ENCODE measurements at places on chromosomes 2 and 18.
A peak's percentile ranks its signal among the peaks of the same experiment; 100 is the strongest.

DNA sequence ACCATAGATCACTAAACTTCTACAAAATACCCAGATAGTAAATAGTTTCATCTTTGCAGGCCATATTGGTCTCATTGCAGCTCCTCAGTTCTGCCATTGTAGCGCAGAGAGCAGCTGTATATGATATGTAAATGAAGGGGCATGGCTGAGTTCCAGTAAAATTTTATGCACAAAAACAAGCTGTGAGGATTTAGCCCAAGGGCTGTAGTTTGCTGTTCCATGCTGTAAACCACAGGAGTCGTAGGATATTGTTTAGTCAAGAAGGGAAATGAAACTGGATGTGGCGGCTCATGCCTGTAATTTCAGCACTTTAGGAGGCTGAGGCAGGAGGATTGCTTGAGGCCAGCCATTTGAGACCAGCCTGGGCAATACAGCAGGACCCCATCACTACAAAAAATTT lies 83.0 kb downstream of the MGAT5 start:
- no peak for DNase-seq

DNA sequence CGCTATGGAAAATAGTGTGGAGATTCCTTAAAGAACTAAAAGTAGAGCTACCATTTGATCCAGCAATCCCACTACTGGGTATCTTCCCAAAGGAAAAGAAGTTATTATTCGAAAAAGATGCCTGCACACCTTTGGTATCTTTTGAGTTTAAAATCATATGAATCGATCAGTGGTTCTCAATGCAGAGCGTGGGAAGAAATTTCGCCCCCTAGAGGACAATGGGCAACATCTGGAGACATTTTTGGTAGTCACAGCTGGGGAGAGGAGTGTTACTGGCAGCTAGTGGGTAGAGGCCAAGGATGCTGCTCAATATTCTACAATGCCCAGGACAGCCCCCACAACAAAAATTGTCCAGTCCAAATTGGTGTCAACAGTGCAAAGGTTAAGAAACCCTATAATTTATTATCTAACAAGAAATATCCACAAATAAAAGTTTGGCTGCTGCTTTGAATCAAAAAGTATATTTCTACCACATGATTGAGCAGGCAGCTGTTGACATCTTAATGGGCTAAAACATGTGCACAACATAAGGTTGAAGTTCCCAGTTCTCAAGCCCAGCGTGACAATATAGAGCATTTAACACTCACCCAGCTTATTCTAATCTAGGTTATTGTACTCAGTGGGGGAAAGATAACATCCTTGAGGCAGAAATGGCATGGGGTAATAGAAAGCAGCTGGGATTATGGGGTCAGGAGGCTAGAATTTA lies 425.7 kb downstream of the LRATD1 start:
- no peak for DNase-seq

DNA sequence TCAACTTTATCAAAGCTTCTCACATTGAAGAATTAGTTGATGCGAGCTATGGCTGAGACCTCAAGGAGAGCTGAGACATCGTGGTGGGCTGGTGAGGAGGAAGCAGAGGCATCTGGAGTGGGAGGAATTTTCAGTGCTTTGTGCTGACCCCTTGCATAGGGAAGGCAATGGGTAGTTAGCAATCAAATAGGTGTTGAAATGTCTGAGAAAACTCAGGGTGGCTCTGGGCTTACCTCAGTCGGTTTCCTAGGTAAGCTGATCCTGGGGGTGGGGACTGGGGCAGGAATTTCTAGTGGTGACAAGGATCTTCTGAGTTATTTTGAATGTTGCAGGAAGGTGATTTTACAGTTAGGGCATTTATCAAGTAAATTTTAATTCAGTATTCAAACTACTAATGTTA lies 20.7 kb upstream of the DPP10 start:
- no peak for DNase-seq

DNA sequence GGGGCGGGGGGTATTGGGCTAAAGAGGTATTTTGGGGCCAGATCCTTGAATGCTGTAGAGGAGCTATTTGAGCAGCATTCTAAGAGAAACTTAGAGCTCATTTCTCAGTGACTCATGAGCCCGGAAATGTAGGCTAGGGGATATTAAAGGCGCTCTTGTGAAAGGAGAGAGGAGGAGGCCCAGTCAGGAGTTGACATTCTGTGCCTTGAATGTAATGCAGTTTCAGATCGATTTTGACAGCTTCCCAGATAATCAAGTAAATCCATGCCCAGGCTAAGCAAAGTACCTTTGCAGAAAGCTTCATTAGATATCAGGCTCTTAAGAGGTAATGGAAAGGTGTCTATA lies 1.5 kb downstream of the CAB39 start:
- no peak for DNase-seq

DNA sequence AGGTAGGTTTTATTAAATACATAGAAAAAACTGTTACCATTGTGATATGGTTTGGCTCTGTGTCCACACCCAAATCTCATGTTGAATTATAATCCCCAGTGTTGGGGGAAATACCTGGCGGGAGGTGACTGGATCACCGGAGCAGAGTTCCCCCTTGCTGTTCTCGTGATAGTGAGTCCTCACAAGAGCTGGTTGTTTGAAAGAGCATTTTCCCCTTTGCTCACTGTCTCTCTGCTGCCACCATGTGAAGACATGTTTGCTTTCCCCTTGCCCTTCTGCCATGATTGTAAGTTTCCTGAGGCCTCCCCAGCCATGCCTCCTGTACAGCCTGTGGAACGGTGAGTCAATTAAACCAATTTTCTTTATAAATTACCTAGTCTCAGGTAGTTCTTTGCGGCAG lies 352.7 kb upstream of the SLC39A10 start:
- no peak for DNase-seq

DNA sequence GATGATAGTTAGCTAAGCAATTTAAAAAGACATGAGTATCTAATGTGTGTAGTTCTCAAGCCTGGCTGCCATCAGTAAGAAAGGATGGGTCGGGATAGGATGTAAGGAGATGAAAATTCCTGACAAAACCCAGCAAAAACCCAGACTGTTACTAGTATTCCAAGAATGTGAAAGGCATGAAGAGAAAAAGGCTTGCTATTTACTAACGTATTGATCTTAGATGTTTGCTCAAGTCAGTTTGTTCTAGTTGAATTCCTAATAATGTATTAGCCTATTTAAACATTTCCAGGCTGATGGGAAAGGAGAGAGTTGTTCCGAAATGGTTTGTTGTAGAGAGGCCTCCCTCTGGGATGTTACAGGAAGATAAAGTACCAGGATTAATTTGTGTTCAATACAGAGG lies 88.2 kb downstream of the ZNF532 start:
- DNase-seq, result no peak

- DNase-seq, result no peak
Measured at GRCh38 chr2:188415754-188416083, 124.0 kb downstream of the GULP1 start.

GRCh38 chr2:172470958-172471922 lies 43.9 kb downstream of the ITGA6 start:
- no peak for DNase-seq

DNA sequence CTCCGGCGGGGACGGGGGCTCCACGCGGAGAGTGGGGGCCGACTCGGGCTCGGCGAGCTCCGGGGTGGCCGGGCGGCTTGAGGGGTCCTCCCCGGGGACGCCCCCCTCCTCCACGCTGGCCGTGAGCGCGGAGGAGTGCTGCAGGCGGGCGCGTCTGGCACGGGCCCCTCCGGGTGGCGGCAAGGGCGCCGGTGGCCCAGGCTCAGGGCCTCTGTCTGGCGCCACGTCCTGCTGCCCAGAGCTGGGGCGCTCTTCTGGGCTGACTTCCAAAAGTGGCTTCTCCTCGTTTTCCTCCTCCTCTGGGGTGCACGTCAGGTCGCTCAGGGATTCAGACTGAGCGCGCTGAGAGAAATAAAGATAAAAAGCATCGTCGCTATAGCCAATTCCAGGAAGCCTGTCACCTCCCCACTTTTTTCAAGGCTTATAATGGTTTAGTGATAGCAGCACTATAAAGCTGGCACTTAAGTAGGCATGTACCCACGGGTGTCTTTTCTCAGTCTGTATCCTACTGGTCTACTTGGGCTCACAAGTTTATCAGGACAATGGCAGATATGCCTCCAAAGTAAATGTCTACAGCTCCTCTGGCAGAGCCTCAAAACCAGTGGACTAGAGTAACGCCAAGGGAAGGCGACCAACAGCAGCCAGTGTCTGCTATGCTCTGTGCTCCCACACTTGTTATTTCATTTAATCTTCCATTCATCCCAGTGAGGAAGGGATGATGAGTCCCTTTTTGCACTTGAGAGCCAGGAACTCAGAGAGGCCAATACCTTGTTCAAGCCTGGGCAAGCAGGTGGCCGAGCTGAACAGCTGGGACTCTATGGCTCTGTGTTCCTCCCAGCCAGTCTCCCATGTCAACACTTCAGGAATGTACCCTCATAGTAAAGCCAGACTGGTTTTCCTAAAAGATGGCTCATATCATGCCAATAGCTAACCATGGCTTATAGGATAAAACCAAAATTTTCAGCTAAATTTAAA lies 92.6 kb upstream of the MGAT4A start:
- no peak for DNase-seq

DNA sequence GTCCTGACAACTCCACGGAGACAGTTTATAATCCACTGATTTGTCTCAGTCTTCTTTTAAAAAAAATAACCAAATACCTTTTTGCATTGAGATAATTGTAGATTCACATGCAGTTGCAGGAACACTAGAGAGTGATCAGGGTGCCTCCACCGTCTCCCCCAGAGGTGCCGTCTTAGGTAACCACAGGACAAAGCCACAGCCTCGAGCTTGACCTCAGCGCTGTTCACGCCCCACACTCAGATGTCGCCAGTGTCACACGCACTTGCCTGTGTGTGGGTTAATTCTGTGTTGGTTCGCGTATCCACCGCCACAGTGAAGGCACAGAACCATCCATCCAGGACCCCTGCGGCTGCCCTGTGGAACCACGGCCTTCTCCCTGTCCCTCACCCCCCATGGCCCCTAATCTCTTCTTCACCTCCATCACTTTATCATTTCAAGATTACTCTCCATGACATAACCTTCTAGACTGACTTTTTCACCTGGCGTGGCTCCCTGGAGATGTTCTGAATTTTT lies 295.0 kb upstream of the HDAC4 start:
- no peak for DNase-seq

DNA sequence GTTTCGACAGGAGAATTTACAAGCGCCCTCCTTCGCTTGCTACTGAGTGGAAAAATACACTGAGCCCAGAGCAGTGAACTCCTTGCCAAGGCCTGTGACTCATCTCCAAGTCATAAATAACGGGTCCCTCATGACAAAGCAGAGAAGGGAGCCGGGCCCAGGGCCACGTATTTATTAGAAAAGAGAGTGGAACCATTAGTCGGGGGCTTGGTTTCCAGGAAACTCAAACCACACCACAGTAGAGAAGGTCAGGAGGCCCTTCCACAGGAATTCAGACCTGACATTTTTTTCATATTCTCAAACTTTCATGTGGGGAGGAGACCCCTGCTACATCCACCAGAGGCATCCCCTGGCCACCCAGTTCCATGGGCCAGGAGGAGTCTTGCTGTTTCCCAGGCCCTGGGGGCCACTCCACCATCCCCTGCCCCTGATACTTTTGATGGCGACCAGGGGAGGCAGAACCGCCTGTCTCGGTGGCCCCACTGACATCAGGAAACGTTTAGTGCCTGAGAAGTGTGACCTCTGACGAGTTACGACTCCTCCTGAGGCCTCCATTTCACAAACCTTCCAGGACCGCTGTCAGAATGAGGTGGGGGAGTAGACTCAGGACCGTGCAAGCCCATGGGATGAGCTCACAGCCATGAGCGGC lies 289.7 kb downstream of the DYSF start:
- peak; percentile 34 for DNase-seq

- no peak for DNase-seq
Measured at GRCh38 chr2:182619276-182619675, 96.8 kb upstream of the DNAJC10 start.

- no peak for DNase-seq
Measured at GRCh38 chr2:237064203-237065070, 21.3 kb upstream of the COPS8 start.

DNA sequence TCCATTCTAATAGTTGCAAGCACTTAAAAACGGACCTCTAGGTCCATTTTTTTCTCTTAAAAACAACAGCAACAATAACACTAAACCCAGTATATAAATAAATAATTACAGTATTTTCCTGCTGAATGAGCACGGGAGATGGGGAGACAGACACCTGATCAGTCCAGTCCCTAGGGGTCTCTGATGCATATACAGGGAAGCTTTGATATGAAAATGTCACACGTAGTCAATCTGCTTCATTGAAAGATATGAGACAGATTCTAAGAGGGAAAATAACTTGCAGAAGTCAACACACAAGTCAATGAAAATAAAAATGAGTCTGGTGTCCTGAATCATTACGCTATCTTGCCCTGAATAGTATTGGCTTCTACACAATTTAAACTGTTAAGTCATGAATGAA lies 523.3 kb upstream of the SLC8A1 start:
- no peak for DNase-seq

DNA sequence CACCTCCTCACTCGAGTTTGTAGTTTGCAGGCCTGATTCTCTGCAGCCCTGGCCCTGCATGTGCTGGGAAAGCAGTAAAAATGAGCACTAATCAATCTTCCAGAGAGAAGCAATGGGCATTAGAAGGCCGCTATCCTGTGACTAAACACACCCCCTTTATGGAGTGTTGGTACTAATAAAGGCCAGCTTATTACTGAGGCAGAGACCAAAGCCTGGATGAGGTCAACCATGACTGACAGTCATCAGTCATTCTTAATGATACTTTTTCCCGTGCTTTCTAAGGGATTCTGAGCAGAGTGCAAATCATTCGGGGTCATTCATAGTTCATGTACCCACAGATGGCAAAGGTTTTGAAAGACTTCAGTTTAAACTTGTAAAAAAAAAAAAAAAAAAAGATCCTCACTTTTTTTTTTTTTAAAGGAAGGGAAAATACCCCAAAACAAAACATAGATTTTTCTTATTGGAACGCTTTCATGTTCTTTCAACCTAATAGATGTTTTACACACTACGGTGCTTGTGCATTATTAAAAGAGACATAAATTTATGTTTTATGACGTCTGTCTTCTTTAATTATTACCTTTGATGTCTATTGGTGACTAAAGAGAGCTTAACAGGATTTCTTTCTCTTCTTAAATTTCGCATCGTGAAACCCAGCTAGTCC lies 13.2 kb downstream of the TSHZ1 start:
- DNase-seq, result no peak
